Sigmoid colon (tissue), 7 donors: ENCODE measurements at places on chromosomes 12 and 14. TPM values are rescaled to one million over a fixed set of nuclear protein-coding genes. Genes with fewer than 3 reads are reported as not detected.
A peak's percentile ranks its signal among the peaks of the same experiment; 100 is the strongest.

DNA sequence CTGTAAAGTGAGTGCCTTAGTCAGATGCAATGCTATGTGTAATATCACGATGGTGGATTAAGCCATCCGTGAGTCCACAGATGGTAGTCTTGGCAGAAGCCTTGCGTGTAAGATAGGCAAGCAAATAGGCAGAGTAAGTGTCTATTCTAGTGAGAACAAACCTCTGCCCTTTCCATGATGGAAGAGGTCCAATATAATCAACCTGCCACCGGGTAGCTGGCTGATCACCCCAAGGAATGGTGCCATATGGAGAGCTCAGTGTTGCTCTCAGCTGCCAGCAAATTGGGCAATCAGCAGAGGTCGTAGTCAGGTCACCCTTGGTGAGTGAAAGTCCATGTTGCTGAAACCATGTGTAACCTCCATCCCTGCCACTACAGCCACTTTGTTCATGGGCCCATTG is 371.2 kb upstream of the LRFN5 start:
- no peak overlapping the region for H3K4me3 ChIP-seq
- no peak for DNase-seq
- H3K27ac ChIP-seq = no peak overlapping the region
- H3K4me1 ChIP-seq = no peaks in the 10 kb centered on the region
- no peaks in the 10 kb centered on the region for H3K36me3 ChIP-seq
- H3K27me3 ChIP-seq = no peaks in the 10 kb centered on the region

DNA sequence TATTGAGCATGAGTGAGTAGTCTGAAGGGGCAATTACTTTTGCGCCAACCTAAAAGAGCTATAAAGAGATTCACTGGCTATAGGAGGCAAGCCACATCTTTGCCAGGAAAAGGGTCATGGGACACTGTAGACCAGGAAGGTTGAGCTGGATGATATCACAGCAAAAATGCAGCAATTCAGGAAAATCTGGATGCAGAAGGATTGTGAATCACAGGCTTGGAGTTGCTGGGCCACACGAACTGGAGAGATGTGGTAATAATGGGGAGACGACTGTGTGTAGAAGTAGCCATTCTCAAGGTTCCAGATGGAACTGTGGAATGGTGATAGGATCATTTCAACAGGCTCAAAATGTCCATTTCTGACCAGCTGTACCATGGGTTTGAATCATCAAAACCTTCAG is 151.4 kb upstream of the DAAM1 start:
- DNase-seq = no peak
- no peak overlapping the region for H3K4me3 ChIP-seq
- H3K4me1 ChIP-seq = no peaks in the 10 kb centered on the region
- no peaks in the 10 kb centered on the region for H3K36me3 ChIP-seq

GRCh38 chr12:105453316-105453715 is 122.8 kb downstream of the C12orf75 start:
- DNase-seq = no peak
- no peak overlapping the region for H3K27ac ChIP-seq
- H3K27me3 ChIP-seq = no peaks in the 10 kb centered on the region
- H3K36me3 ChIP-seq = no peaks in the 10 kb centered on the region
- H3K4me3 ChIP-seq = no peak overlapping the region

The FGF6 gene
- not detected for total RNA-seq

- H3K4me1 ChIP-seq = peaks cover 15% of the 10 kb centered on the region
- peaks cover 5% of the 10 kb centered on the region for H3K36me3 ChIP-seq
- H3K27ac ChIP-seq = no peak overlapping the region
- no peaks in the 10 kb centered on the region for H3K27me3 ChIP-seq
Measured at GRCh38 chr12:131927110-131928079, 1.7 kb upstream of the PUS1 start.

DNA sequence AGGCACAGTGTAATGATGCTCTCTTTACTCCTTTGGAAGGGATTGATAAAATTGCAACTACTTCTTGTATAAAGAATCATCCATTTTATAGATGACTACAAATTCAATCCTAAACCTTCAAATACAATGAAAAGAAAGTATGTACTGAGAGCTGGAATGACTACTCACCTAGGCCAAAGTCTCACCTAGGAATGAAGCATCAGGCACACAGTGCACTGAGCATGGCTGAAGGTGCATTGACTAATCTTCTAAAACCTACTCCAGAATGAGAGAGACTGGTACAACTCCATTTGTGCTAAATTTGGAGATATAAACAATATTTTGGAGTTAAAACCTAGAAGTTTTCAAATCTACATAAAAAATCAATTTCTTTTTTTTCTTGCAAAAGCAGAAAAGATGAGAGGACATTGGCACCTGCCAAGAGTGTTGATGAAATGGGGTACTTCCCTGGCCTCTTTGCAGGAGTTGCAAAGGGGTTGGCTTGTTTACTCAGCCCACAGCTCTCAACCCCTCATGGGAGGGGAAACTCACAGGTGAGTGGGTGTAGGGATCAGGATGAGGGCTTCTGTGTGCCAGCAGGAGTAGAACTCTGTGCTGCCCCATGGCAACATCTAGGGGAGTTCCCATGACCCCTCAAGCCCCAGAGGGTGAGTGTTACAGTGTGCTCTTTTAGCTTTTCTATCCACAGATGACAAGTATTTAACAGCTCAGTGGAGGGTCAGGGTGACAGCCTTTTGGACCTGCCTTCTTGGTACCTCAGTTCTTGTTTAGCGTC is 31.3 kb downstream of the CLECL1 start:
- DNase-seq = no peak
- no peak overlapping the region for H3K27ac ChIP-seq
- no peak overlapping the region for H3K4me3 ChIP-seq
- H3K27me3 ChIP-seq = no peaks in the 10 kb centered on the region

DNA sequence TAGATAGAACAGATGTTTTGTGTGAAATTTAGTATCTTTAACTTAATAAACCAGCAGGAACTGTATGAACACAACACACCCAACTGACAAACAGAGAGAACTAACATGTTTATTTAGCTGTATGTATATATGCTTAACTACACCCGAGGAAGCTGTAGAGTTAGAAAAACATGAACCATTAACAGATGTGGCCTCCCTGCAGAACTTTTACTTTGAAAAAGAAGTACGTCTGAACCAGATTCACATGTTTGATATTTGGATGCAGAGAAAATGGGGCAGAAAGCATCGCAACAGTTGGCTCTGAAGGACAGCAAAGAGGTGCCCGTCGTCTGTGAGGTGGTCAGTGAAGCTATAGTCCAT is at the start of gene REP15:
Gene REP15, plus strand, starts transcription at position 155 of the 360 bp plus-strand sequence. Its CDS starts 116 bp downstream, at position 271.
- H3K27ac ChIP-seq = no peak within 1 kb of the TSS
- H3K4me1 ChIP-seq = no peaks in the 10 kb centered on the region

- H3K36me3 ChIP-seq = no peaks in the 10 kb centered on the region
- H3K4me1 ChIP-seq = peaks cover 15% of the 10 kb centered on the region
- H3K4me3 ChIP-seq = no peak overlapping the region
- H3K27me3 ChIP-seq = no peaks in the 10 kb centered on the region
Measured at GRCh38 chr14:75165586-75166391, 10.6 kb downstream of the TMED10 start.

The OTOGL gene
- total RNA-seq = 0.71 TPM

- no peak overlapping the region for H3K4me3 ChIP-seq
- no peaks in the 10 kb centered on the region for H3K36me3 ChIP-seq
- H3K4me1 ChIP-seq = no peaks in the 10 kb centered on the region
- no peak for DNase-seq
- H3K27me3 ChIP-seq = no peaks in the 10 kb centered on the region
- no peak overlapping the region for H3K27ac ChIP-seq
Measured at GRCh38 chr14:44803239-44803905, 158.4 kb downstream of the KLHL28 start.

The CPNE6 gene
- not detected for total RNA-seq

- H3K4me1 ChIP-seq = no peaks in the 10 kb centered on the region
- H3K36me3 ChIP-seq = no peaks in the 10 kb centered on the region
- H3K27me3 ChIP-seq = no peaks in the 10 kb centered on the region
- no peak overlapping the region for H3K27ac ChIP-seq
- DNase-seq = no peak
Measured at GRCh38 chr12:11739980-11740577, 90.6 kb downstream of the ETV6 start.

- no peak for DNase-seq
- no peak overlapping the region for H3K4me3 ChIP-seq
- H3K36me3 ChIP-seq = no peaks in the 10 kb centered on the region
- no peak overlapping the region for H3K27ac ChIP-seq
Measured at GRCh38 chr14:104805941-104806624, 5.2 kb downstream of the ZBTB42 start.

GRCh38 chr14:79758985-79759384 is 452.3 kb downstream of the DIO2 start:
- no peaks in the 10 kb centered on the region for H3K27me3 ChIP-seq
- DNase-seq = no peak
- H3K4me3 ChIP-seq = no peak overlapping the region
- no peaks in the 10 kb centered on the region for H3K36me3 ChIP-seq
- H3K27ac ChIP-seq = no peak overlapping the region
- no peaks in the 10 kb centered on the region for H3K4me1 ChIP-seq

GRCh38 chr12:88367231-88367630 is 213.0 kb downstream of the KITLG start:
- no peak for DNase-seq
- no peaks in the 10 kb centered on the region for H3K36me3 ChIP-seq
- peaks cover 17% of the 10 kb centered on the region for H3K4me1 ChIP-seq

- no peaks in the 10 kb centered on the region for H3K4me1 ChIP-seq
- H3K27me3 ChIP-seq = no peaks in the 10 kb centered on the region
- DNase-seq = no peak
- H3K4me3 ChIP-seq = no peak overlapping the region
- H3K36me3 ChIP-seq = no peaks in the 10 kb centered on the region
Measured at GRCh38 chr12:94165138-94165537, 16.8 kb downstream of the PLXNC1 start.

GRCh38 chr12:68263366-68263765 is 10.0 kb upstream of the IL22 start:
- DNase-seq = no peak
- H3K4me3 ChIP-seq = no peak overlapping the region

The LRFN5 gene
- 4.8 TPM for total RNA-seq

GRCh38 chr12:118337194-118337838 is 35.4 kb downstream of the TAOK3 start:
- DNase-seq = no peak
- no peaks in the 10 kb centered on the region for H3K27me3 ChIP-seq
- no peak overlapping the region for H3K27ac ChIP-seq
- no peak overlapping the region for H3K4me3 ChIP-seq
- peaks cover 10% of the 10 kb centered on the region for H3K4me1 ChIP-seq

DNA sequence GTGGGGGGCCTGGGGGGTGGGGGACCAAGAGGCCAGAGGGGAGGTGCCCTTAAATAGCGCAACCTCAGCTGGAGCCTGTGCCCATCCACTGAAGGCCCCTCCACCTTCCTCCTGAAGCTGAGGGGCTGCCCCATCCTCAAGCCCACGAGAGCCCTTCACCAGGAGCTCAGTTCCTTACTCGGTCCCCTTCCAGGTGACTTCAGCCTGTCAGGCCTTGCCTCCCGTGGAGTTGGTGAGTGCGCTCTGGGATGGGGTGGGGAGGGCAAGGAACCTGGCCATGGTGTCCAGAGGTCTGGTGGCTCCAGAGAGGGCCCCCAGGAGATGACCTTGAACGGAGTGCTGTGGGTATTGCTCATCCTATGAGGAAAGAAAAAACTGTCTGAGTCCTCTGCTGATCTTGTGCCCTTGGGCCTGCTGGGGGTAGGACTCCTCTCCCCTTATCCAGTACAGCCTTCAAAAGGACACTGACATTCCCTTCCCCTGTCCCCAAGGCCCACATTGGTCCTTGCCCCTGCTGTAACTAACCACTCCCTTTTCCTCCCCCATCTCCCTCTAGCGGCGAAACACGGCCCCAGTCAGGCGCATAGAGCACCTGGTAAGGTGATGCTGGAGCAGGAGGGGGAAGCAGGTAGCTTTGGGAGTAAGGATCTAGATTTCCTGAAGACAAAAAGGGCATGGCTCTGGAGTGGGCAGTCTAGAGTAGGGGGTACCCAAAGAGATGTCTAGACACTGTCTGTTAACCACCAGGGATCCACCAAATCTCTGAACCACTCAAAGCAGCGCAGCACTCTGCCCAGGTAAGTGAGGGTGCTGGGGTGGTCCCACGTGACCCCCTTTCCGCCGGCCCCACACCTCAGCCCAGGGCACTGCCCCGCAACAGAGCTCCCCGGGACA is 3.6 kb downstream of the TNS2 start:
- H3K4me3 ChIP-seq = peak overlapping the region; percentile 45
- H3K27me3 ChIP-seq = no peaks in the 10 kb centered on the region
- peaks cover 43% of the 10 kb centered on the region for H3K36me3 ChIP-seq
- peaks cover 71% of the 10 kb centered on the region for H3K4me1 ChIP-seq

DNA sequence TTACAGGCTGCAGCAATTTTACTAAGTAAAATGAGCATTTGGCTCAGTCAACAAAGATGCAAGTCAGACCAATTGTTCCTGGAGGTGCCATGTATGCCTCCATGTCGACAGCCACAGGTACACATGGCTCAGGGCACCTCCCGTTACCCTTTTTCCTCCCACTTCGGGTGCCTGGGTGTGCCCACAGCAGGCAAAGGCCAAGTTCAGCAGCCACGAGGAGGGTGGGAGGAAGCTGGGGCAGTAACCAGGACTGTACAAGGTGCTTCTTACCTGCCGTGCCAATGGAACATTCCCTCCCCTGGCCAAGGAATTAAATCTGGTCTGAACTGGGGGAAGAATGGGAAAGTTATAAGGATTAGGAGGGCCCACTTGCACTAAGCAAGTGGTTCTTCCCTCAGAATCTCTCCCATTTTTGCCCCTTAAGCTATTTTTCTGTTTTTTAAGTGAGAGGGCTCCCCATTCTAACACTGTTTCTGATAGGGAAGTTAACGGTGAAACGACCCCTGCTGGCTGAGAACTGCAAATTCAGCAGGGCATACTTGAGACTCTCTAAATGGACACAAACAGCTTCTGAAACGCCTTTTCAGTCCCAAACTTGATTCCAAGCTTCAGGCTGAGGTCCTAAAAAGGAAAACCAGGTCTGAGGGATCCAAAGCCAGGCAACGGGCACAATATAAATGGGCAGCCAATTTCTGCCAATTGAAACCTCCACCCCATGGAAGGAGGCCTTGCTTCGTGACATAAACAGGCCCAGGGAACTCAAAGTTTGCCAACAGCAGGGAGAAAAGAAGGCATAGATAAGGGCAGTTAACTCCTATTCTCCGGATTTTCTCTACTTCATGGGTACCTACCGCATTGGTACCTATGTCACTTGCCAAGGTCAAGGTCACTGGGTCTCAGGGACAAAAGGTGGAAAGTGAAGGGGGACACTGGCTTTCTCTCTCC is 24.8 kb downstream of the CLECL1 start:
- no peaks in the 10 kb centered on the region for H3K36me3 ChIP-seq
- DNase-seq = no peak
- H3K4me3 ChIP-seq = no peak overlapping the region
- H3K27me3 ChIP-seq = no peaks in the 10 kb centered on the region
- H3K4me1 ChIP-seq = no peaks in the 10 kb centered on the region
- H3K27ac ChIP-seq = no peak overlapping the region

- DNase-seq = peak; percentile 97
- peaks cover 5% of the 10 kb centered on the region for H3K4me1 ChIP-seq
- H3K36me3 ChIP-seq = no peaks in the 10 kb centered on the region
- peak overlapping the region; percentile 26 for H3K4me3 ChIP-seq
Measured at GRCh38 chr12:13255792-13256691, 59.5 kb downstream of the EMP1 start.

GRCh38 chr14:88481794-88482193 is 73.0 kb downstream of the PTPN21 start:
- H3K27ac ChIP-seq = no peak overlapping the region
- H3K4me1 ChIP-seq = no peaks in the 10 kb centered on the region
- H3K4me3 ChIP-seq = no peak overlapping the region
- H3K36me3 ChIP-seq = peaks cover 23% of the 10 kb centered on the region

The PGAM5 gene
- 19.7 TPM for total RNA-seq

- no peak for DNase-seq
- peaks cover 19% of the 10 kb centered on the region for H3K4me1 ChIP-seq
- H3K4me3 ChIP-seq = no peak overlapping the region
- peaks cover 33% of the 10 kb centered on the region for H3K27me3 ChIP-seq
- no peak overlapping the region for H3K27ac ChIP-seq
Measured at GRCh38 chr12:107847830-107848229, 73.3 kb downstream of the ASCL4 start.

The TBC1D30 gene
- total RNA-seq = 4.3 TPM

The PLBD1 gene
- total RNA-seq = 16.2 TPM
